ENCODE measurements at places on chromosomes 1 and 21.
A peak's percentile ranks its signal among the peaks of the same experiment; 100 is the strongest.

- no peak for DNase-seq
Observed at GRCh38 chr1:206000641-206001339, 2.4 kb downstream of the RAB7B start.

DNA sequence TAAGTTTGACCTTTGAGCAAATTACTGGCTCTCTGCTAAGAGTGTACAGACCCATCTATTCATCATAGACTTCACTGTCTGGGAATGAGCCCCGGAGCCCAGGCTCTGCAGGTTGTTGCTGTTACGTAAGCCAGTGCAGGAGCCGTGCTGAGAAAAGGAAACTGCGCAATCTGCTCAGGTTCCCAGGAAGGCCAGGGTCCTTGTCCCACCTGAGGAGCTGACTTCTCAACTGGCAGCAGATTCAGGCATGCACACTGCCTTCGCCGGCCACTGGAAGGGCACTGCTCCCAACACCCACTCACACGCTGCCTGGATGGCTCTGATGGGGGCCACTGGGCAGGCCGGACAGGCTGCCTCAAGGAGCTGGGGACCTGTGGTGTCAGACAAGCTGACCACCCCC is 19.5 kb downstream of the RCAN1 start:
- no peak for DNase-seq

- DNase-seq = no peak
Observed at GRCh38 chr21:35316933-35317332, 267.8 kb upstream of the RUNX1 start.

DNA sequence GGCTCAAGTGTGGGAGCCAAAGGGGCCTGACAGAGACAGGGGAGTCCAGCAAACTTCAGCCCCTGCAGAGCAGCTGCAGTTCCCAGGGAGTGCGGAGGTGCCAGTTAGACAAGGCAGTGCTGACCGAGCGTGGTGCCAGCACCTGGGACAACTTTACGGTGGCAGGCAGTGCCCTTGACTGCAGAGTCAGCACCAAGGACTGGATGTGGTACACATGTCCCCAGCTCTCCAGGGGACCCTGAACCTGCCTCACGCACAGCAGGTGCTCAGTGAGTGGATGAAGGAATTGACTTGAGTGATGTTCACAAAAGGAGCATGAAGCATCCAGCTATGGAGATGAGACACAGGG is 296.5 kb downstream of the SIPA1L2 start:
- no peak for DNase-seq

GRCh38 chr1:80751204-80751603 is 1049.5 kb upstream of the ADGRL2 start:
- DNase-seq = no peak

GRCh38 chr1:44453798-44454349 is 48.8 kb downstream of the RNF220 start:
- no peak for DNase-seq

DNA sequence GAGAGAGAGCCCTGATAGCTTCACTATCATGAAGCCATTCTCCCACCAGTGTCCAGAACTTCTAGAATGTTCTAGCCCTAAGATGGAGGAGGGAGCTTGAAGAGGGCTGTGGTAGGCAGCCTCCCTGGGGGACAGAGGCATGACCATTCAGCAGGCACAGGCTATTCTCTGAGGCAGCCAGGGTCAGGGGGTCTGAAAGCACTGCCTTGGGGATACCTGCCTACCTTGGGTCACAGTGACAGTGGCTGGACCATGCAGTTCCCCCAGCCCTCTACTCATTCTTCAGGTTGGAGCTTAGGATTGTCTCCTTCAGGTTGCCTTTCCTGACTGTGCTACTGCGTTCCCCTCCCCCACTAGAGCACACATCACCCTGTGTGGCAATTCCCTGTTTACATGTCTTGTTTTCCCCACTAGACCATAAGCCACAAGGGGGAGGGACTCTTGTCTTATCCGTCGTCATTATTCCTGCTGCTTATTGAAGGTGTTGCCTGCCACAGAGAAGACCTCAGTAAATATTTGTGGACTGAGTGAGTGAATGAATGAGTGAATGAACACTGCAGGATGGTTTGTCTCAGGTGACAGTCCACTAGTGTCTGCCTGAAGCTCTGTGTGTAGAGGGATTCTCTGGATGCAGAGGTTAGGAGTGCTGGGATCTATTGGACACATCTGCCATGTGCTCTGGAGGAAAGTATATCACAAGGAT is 5.2 kb downstream of the ZDHHC18 start:
- peak; percentile 38 for DNase-seq

DNA sequence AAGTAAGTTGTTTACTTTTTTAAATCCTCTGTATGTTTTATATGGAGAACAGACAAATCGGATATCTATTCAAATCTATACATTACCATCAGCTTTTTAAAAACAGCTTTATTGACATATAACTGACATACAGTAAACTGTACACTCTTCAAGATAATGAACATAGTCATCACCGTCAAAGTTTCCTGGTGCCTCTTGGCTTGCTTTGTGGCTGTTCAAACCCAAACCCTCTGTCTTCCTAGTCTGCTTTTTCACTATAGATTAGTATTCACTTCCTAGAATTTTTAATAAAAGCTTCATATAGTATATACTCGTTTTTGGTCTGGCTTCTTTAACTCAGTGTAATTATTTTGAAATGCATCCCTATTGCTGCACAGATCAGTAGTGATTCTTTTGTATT is 56.4 kb upstream of the TPTE start:
- DNase-seq = no peak

DNA sequence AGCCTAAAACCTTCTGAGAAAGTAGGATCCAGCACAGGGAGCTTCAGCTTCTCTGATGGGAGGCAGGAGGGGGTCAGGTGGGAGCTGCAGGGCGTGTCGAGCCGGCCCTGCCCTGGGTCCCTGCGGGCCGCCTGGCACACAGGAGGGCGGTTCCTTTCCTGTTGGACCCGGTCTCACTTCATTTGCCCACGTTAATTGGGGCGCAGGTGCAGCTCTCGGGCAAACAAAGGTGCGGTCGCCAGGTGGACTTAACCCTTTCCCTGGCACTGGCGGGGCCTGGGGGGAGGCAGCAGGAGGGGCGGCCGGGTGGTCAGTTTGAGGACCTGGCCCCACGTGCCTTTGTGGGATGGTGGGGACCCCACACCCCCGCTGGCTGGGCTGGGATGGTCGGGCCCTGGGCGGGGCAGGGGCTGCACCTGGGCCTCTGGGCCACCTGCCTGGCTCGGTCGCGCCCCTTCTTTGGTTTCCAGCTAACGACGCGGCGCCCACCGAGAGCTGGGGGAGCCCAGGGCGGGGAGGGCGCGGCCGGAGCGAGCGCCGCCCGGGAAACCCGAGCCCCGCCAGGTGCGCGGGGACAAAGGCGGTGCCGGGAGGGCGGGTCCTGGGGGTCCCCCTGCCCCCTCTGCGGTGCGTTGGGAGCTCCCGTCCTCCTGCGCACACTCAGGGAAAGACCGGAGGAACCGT is 20.8 kb upstream of the C1orf159 start:
- no peak for DNase-seq

DNA sequence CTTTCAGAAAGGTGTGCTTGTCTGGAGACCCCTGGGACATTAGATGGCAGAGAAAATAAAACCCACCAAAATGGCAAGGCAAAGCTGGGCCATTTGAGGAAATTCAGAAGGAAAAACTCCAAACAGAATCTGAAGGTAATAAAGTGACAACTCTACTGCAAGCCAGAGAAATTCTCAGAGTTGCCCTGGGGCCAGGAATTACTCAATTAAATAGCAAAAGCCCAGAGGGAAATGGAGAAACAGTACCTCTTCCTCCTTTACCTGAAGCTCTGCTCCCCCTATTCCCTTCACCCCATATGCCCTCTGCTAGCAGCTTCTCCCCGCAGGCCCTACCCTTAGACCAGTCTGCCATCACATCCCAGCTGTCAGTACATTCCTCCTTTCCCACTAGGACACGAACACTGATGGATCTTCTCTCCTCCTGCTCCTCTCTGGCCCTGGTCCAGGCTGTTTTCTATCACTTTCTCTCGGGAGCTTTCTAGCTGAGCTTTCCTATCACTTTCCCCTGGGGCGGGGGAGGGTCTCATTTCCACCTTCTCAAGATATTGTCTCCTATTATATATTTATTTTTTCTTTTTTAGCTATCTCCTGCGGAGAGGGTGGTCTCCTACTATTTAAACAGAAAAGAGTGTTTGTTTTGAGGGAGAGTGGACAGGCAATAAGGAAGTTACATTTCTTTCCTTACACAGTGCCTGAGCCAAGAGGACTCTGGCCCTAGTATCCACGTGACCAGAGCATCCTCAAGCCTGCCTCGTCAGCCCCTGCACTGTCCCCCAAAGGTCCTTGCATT is 47.7 kb upstream of the RBM15 start:
- DNase-seq = no peak

DNA sequence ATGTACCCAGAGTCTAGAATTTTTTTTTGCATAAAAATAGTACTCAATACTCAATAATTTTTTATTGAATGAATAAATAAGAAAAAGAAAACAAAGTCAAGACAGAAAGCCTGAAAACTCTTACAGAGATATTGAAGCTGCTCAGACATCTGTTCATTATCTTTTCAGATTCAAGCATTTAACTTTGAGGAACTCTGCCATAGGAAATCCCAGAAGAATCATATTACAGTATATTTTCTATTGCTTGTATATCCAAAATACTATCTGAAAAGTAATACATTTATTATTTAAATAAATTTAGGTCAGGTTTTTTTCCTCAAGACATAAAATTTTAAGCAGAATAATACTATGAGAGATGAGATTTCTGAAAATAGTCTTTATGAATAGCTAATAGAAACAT is 755.9 kb upstream of the ADGRL4 start:
- DNase-seq = no peak

DNA sequence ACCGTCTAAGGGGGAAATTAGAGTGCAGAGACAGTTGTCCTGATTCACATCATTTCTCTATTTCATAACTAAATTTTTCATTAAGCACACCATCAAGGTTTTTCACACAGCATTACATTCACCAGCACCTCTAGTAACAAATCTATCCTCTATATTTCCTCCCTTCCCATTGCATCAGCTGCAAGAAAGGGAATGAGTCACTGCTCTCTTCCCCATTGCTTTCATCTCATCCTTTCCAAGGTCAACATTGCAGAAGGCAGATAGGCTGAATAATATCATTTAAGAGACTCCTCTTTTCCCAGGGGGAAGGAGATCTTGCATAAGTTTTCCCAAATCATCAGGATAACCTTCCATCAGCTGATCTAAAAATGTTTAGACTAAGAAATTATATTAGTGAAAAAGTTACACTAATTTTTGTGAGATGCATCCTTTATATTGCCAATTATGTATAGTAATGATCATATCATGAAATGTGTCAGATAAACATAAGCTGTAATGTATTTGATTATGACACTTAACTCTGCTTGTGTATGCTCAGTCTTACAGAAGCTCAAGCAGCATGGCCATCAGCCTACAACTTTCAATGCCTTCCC is 4.3 kb downstream of the INTS7 start:
- DNase-seq = peak; percentile 86

DNA sequence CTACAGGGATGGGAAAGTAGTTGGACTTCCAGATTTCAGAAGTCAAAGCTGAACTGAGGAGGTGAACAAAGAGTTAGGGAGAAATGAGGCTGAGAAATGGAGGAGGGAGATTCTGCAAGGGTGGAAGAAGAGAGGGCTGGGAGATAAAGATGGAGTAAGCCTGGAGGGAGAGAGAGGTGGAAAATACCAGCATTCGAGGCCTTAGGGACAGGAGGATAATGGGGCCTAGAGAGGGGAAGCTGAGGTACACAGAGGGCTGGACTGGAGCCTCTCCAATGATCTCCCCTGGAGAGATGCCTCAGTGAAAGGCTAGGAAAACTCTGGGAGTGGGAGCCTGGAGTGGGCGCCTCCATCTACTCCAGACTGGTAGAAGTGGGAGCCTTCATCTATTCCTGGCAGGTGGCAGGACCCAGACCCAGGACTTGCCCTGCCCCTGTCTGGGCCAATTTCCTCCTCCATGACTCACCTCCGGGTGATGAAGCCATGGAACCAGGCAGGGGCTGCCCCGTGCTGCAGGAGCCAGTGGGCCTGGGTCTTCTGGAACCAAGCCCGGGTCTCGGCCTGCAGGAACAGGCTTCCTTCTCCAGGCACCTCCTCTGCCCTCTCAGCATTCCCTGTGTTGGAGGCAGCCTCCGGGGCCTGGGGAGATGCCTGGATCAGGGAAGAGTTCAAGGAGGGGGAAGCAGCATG is 1.9 kb downstream of the SH2D2A start:
- no peak for DNase-seq

- DNase-seq = no peak
Observed at GRCh38 chr1:202105571-202106339, 17.0 kb upstream of the GPR37L1 start.

- DNase-seq = no peak
Observed at GRCh38 chr1:52792036-52792435, 50.5 kb upstream of the ZYG11A start.

DNA sequence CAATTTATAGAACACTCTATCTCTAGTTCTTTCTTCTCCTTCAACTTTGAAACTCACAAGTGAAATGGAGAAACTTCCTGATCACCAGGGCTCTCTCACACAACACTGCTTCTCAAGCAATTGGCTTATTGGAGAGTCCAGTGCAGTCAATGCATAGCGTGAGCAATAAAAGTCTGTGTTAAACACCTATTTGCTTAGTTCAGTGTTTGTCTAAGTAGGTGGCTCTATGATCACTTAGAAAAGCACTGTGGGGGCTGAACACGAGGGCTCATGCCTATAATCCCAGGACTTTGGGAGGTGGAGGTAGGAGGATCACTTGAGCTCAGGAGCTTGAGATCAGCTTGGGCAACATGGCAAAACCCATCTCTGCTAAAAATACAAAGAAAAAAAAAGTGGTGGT is 12.2 kb downstream of the CTSS start:
- DNase-seq = no peak

DNA sequence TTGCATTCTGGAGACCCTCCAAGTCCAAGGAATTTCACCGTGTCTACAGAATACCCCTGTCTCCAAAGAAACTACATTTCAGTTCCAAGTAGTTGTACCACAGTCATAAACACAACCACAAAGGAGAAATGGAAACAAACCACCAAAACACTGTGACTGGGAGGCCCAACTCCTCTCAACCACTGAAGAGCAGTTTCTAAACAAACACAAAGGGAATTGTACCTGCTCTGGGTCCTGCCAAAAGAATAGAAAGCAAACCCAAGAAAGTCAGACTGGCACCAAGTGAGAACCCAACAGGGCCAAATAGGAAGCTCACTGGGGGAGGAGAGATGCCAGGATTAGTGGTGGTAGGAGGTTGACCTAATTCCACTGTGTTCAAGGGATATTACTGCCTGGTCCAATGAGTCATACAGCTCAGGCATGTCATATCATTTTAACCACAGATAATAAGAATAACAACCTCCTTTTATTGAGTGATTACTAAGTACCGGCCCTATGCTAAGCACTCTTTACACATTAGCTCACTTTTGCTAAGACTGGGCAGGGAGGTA is 123.9 kb upstream of the PPP2R5A start:
- peak; percentile 62 for DNase-seq

DNA sequence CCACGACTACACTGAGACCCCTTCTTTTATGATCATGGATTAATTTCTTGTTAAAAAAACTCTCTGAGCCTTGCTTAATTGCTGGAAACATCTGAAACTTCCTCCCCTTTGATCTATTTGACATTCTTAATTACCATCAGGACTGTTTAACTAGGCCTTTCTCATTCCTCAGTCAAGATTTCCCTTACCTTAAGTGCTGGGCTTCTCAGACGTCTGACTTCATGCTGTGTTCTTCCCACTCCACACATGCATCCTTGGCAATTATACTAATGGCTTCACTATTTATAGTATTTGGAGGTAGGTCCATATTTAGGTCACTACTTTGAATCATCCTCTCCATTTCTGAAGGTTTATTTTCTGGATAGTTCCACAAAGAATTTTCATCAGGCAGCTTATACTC is 341.3 kb upstream of the TMPRSS15 start:
- DNase-seq = no peak
